Stimulated activated CD4-positive, alpha-beta T cell treated with anti-CD3 and anti-CD28 coated beads, Interleukin-15, amount 100 ng/mL, for 1 hour (primary cell): ENCODE measurements at places on chromosomes 7 and 10.

DNA sequence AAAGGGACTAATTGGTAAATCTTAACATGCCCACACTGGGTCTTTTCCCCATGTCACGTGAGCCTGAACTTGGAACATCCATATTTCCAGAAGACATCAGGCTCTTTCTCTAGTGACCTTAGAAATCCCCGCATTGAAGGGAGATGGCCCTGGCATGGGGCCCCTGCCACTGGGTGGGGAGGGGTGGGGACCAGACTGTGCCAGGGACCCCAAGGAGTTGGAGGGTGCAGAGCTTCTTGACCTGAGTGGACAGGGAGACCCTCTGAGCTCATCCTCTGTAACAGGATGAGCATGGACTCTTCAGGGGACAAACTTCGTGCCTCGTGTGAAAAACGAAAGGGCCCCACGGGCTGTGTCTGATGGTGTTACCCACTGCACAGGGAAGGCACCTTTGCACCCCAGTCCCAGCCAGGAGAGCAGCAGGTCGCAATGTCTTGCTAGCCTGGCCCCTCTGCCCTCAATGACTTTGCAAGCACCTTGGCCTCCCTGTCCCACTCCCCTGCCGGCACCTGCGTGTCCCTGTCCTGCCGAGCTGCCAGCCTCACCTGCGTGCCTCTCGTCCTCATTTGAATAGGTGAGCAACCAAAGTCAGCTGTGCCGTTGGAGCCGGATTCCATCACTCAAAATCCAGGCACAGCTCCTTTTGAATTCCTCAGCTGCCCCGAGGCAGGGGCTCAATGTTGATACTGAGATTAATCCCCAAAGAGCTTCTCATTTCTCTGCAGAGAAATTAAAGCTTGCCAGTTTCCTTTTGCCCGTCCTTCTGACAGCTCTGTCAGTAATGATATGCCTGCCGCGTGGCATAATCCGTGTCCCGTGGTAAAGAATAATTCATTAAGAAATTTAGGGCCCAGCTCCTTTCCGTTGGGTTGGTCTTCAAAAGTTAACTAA lies 234.9 kb downstream of the EBF3 start:
- no peak for DNase-seq

GRCh38 chr7:158141806-158142518 lies 445.7 kb downstream of the PTPRN2 start:
- DNase-seq = no peak

DNA sequence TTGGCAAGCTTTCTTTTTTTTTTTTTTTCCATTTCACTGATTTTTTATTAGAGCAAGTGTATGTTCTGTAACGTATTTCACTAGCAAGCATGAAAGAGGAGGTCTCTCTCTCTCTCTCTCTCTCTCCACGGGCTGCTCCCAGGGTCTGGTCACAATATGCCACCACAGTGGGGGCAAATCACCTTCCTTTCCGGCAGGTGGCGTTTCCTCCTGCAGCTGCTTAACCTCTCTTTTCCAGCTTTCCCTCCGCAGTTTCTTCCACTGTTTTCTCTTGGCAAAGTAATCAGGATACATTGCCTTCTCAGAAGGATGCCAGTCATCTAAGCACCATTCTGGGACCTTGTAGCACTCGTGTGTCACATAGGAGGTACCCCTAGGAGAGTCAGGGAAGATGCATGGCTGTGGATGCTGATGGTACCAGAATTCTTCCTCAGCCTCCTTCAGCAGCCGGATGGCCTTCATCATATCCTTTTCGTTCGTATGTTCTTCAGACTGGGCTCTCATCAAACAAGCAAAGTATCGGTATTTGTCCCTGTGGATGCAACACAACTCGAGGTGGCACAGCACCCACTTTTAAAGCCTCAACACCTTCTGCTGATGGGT lies 197.3 kb upstream of the PODXL start:
- no peak for DNase-seq

DNA sequence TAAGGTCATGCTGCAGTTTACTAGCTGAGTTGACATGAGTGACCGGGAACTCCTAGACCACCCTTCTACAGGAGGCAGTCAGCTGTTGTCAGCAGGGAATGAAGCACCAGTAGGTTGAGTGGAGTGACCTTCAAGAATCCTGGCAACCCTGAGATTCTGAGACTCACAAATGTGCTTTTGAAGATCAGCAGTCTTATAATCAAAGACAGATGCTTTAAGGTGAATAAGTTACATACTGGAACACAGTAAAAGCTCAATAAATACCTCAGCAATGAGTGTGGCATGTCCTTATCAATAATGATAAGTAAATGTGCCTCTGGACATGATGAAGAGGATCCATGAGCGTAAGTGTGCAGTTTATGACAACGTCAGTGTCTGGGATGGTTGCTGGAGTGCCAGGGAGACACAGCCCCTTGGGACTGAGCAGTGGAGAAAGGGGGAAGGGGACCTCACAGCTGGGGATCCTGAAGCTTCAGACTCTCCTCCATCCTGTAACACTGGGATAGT lies 11.9 kb upstream of the OR6V1 start:
- DNase-seq = no peak

DNA sequence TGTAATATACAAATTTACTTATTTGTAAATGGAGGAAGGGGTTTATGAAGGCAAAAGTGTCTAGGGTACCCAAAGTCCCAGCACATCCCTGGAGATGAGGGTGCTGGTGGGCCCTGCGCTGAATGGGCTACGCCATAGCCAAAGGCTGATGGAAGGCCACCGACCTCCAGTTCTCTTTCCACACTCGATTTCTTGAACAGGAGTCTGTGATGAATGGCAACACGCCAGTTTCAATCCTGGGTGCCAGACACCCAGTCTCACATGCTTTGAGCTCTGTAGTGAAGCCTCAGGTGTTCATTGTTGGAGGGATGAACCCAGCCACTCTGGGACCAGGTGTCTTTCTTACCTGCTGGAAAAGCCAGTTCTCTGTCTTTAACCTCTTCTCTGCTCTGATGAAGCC lies 752 bp downstream of the LRMDA start:
- DNase-seq = no peak
